ENCODE measurements at places on chromosomes 16 and 17.

GRCh38 chr17:36602030-36602748, 806 bp downstream of the MRM1 start:
- peak; percentile 24 for DNase-seq

DNA sequence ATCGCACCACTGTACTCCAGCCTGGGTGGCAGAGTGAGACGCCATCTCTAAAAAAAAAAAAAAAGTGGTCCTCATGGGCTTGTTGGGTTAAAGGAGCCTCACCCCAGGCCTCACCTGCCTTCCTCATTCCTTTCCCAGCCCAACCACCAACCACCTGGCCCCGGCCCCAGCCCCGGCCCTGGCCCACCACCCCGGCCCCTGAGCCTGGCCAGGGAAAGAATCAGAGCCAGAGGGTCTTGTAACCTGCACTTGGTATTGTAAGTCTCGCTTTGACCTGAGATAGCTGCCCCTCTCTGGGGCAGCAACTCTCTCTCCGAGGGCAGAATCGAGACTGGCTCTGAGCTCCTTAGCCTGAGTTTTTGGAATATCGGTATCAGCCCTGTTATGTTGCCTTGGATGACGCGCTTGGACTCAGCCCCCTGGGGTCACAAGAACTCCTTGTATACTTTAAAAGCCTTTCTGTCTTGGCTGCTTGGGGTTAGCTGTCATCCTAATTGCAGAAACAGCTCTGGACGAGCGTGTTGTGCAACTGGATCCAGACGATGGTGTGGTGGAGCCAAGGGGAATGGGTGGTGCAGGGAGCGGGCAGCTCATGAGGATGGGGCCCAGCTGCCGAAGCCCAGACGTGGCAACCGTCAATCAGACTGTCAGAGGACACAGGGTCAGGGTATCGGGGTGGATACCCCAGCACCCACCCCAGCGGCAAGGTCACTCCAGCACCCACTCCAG, 14.6 kb downstream of the SMTNL2 start:
- no peak for DNase-seq

DNA sequence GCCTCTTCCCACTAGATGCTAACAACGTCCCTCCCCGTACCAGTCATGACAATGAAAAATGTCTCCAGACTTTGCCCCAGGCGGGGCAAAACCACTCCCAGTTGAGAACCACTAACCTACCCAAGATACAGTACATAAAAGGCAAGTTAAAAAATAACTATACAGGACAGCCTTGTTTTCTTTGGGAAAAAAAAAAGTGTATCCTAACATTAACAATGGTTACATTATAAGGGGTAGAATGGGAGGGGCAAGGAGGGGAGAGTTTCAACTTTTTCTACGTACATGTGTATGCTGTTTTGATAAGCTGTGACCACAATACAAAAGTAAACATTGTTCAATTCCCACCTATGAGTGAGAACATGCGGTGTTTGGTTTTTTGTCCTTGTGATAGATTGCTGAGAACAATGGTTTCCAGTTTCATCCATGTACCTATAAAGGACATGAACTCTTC, 94.9 kb downstream of the TOX3 start:
- no peak for DNase-seq

- peak; percentile 58 for DNase-seq
Measured at GRCh38 chr17:74089869-74090464, 113.5 kb upstream of the RPL38 start.

- no peak for DNase-seq
Measured at GRCh38 chr17:43767713-43768059, 9.1 kb upstream of the SOST start.

DNA sequence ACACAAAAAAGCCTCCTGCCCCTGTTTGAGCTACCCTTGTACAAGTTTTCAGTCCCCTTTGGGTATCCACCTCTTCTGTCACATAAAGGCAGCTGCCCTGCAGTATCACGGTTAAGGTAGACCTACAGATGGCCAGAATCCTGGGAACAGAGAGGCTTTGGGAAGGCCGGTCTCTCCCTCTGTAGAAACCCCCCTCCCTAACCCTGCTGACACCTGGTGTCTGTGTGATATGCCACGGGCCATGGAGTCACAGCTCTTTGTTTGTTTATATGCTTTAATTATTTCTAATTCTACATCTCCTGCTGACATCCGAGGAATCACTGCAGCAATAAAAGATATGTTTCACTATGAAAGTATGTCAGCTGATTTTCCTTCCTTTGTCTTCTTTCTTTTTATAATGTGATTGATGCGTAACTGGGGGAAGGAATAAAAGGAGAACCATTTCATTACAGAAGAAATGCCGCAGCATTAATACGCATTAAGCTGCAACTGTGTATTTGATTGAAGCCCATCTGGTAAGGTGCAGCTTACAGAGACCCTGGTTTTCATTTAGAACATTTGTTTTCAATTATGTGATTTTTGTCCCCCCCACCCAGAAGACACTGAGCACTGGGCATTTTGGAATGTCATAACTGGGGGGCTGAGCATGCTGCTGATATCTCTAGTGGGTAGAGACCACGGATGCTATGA, 142.1 kb downstream of the SLC39A11 start:
- DNase-seq: no peak

DNA sequence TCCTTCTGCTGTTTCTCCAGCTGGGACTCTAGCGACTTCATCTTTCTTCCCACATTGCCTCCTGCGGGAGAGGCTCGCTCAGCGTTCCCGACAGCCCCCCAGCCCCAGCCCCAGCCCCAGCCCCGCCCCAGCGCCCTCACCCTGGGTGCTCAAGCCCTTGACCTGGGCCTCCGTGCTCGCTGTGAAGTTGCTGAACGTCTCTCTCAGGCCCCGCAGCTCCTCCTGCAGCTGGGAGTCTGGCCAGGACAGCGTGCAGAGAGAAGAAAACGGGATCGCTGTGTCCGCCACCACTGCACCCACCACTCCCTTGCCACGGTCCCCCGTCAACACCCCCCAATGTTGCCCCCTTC, 2.4 kb downstream of the ASGR1 start:
- DNase-seq: no peak

DNA sequence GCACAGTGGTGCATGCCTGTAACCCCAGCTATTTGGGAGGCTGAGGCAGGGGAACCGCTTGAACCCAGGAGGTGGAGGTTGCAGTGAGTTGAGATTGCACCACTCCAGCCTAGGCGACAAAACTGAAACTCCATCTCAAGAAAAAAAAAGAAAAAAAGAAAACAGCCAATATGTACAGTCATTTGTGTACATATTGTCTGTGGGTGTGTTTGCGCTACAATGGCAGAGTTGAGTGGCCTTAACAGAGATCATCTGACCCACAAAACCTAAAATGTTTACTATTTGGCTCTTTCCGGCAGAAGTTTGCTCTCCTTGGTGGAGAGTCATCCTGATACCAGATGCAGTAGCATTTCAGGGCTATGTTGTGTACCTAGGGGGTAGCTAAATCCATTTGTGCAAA, 57.9 kb downstream of the ARSG start:
- DNase-seq: no peak

DNA sequence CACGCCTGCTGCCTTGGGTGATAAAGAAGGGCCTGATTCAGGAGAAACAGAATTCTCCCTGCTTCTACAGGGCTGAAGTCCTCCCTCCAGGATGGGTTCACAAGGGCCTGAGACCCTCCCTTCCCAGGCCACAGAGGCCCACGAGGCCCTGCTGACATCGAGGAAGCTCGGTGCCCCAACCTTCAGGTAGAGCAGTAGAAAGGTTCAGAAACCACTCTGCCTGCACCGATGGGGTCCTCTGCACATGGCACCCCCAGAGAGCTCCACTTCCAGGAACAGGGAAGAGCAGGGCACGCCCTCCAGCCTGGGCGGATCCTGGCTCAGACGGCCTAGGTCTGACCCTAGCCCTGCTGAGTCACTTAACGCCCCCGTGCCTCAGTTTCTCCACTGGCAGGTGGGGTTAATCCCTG, 773 bp downstream of the CENPX start:
- DNase-seq: no peak

DNA sequence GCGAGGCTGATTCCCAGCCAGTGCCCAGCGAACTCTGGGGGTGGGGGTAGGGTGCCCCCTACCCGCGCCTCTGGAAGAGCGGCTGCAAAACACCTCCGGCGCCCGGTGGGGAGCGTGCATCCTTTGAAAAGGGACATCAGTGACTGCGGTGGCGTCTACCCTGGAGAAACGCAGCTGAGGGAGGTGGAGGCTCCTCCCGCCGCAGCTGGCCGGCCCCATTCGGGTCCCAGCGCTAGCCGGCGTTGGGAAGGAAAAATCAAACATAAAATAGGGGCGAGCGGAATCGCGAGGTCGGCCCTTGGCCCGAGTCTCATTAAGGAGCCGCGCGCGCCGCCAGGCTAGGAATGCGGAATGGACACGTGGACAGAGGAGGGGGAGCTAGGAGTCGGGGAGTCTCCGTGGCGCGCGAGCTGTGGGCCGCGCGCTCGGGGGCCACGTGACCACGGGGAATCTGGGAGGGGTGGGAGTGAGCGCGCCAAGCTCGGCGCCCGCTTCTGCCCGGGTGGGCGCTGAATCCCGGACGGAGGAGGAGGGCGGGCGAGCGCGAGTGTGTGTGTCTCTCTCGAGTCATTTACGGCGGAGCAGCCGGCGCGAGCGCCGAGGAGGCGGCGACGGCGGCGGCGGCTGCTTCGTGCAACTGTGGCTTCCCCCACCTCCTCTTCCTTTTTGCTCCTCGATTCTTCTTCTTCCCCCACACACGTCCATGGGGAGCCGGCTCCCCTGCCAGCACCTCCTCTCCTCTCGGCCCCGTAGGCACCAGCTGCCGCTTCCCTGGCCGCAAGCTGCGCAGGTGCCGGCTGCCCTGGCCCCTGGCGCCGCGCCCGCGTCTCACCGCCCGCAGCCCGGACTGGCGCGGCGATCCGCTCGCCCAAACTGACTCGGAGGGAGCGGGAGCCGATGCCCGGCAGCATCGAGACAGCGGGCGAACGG, at the start of gene TMEM132E:
Gene TMEM132E (plus strand): TSS at position 566 of the 930 bp plus-strand sequence. CDS start 1,495 bp downstream, outside the sequence.
- DNase-seq: no peak

GRCh38 chr16:81718637-81719036, 60.5 kb upstream of the PLCG2 start:
- no peak for DNase-seq

DNA sequence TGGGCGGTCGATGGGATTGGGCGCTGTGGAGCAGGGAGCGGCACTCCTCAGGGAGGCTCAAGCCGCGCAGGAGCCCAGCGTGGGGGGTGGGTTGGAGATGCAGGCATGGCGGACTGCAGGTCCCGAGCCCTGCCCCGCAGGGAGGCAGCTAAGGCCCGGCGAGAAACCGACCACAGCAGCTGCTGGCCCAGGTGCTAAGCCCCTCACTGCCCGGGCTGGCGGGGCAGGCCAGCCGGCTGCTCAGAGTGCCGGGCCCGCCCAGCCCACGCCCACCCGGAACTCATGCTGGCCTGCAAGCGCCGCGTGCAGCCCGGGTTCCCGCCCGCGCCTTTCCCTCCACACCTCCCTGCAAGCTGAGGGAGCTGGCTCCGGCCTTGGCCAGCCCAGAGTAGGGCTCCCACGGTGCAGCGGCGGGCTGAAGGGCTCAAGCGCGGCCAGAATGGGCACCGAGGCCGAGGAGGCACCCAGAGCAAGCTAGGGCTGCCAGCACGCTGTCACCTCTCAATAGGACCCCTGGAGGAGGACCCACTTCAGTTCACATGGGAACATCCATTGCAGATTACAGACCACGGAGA, 20.5 kb upstream of the METTL16 start:
- no peak for DNase-seq

DNA sequence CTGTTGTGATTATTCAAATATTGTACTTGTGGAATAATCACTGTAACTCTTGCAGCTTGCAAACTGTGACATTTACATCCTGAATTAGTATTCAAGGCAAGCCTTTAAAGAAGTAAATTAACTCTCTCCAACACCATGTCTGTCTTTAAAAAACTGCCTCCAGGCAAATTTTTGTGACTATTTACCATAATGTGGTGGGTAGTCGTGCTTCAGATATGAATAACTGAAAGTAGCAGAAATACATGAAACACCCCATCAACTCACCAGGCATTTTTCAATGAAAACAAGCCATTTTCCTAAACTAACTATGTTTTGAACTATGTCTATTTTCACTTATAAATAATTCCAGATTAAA, 217.4 kb upstream of the PSMD7 start:
- DNase-seq: no peak

GRCh38 chr16:9136596-9136995, 45.2 kb downstream of the HAPSTR1 start:
- DNase-seq: peak; percentile 21

GRCh38 chr16:67403976-67404555, 10.8 kb upstream of the TPPP3 start:
- no peak for DNase-seq

- DNase-seq: no peak
Measured at GRCh38 chr17:17870247-17870646, 33.5 kb upstream of the SREBF1 start.

DNA sequence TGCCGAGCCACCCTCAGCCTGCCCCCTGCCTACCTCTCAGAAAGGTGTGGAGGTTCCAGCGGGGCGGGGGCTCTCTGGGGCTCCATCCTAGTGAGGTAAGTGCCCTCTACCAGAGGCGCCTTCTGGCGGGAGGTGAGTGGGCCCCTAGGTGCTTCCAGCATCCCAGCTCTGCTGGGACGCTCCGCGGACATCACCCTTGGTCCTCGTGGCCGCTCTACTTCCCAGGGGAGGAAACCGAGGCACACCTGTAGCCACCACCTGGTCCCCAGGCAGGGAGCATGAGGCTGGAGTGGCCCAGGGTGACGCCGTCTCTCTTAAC, 1.4 kb downstream of the MCRIP2 start:
- DNase-seq: no peak

DNA sequence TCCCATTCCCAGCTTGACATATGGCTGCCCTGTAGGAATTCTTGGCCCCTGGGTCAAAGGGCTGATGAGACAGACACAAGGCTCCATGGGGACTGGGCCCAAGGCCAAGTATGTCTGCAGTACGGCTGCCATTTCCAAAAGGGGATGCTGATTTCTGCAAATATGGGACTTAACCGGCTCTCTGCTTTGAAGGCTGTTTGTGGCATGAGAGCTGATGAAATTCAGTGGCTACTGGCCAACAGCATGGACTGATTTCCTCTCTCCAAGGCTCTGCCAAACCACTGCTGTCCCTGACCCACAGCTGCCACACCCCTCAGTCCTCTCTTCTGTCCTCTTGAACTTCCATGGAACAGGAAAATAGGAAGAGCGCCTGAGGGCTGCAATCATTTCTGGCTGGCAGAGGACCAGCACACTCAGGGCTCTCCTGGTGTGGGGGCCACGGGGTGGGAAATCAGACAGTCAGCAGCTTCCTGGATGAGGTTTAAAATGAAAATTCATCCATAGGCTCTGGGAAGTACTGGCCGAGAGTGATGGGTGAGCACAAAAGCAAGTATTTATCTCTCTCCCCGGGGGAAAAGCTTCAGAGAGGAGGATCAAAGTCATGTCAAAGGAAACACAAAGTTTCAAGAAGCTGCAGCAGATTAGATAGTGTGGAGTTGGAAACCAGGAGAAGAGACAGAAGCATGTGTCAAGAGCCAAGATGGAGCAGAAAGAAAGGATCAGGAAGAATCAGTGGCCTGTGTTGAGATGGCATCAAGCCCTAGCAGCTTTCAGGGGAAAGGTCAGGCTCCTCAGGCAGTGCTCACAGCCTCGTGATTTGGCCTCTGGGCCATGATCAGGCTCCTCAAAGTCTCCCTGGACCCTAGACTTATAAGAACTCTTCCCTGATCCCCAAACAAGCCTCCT, 64.1 kb upstream of the SREBF1 start:
- no peak for DNase-seq
